Activated CD4-positive, alpha-beta T cell treated with anti-CD3 and anti-CD28 coated beads for 1 hour (primary cell): ENCODE measurements at places on chromosomes 2 and 18.

- DNase-seq, result no peak
Observed at GRCh38 chr2:222142027-222142426, 156.8 kb downstream of the PAX3 start.

DNA sequence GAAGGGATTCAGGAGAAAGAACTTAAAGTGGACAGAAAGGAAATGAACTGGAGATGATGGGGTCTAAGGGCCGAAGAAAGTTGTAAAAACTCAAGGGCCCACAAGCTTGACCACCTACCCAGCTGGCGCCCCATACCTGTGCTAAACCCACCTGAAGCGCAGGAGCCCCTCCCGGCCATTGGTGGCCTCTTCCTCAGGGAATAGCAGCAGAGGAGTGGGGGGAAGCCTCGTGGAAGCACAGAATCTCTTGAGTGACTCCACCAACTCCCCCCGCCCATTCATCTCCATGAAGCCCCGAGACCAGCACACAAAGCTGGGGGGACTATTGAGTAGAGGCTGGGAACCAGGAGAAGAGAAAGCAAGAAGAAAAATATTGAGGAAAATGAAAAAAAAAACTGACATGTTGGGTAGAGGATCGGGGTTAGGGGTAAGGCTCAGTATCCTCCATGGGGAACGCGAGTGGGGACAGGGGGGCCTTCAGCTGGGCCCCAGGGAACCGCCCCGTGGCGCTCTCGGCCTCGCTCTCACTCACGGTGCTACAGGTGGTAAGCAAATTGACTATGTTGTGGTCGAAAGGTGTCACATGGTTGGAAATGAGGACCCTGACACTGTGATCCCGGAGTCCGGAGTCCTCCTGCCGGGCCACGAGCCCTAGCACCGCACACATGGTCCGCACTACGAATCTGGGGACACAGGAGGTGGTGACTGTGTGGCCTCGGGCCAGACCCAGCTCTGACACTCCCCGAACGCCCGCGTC lies 728 bp downstream of the AUP1 start:
- no peak for DNase-seq

GRCh38 chr18:39299152-39299551 lies 1733.6 kb upstream of the CELF4 start:
- DNase-seq, result no peak

DNA sequence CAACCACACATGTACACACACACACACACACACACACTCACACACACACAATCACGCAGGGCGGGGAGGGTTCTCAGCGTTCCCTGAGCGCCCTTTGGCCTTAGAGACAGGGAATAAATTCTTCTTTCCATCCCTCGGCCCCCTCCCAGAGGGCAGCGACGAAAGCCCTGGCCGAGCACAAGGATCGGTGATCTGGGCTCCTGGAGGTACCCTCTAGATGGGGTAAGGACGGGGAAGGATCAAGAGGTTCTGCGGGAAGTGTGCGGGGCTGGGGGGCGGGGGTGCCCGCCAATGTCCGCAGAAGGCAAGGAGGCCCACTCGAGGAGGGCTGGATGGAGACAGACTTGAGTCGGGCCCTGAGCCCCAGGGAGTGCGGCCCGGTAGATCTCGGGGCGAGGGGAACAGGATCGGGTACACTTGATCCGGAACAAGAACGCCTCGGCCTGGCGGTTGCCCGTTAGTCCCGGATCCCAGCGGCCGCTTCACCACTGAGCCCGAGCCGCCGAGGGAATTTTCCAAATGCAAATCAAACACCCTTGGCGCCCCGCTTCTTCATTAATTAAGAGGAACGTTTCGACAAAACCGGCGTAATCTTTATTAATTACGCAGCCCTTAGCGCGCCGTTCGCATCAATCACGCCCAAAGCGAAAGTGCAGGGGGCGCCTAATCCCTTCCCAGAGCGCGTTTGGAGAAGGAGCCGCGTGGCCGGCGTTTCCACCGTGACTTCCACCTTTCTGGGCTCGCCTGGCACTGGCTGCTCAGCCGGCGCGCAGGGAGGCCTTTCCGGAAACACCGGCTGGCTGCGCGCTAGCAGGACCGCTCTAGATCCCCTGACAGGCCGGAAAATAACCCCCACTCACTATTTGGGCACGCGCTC lies 7.0 kb upstream of the PAX3 start:
- DNase-seq, result no peak

DNA sequence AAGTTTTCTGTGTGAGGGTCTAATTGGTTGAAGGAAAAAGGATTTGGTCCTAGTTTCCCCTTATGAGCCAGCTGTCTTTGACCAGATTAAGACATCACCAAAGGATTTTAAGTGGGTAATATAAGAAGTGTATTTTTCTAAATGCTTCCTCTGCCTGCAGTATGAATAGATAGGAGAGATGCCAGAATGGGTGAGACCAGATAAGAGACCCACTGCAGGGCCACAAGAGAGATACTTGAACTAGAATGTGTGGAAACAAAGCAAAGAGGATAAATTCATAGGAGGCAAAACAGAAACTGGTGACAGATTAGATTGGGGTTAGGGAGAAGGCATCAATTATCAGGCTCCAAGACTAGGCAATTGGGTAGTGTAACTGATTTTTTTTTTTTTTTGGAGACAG lies 1.1 kb upstream of the HDHD2 start:
- DNase-seq, result no peak

DNA sequence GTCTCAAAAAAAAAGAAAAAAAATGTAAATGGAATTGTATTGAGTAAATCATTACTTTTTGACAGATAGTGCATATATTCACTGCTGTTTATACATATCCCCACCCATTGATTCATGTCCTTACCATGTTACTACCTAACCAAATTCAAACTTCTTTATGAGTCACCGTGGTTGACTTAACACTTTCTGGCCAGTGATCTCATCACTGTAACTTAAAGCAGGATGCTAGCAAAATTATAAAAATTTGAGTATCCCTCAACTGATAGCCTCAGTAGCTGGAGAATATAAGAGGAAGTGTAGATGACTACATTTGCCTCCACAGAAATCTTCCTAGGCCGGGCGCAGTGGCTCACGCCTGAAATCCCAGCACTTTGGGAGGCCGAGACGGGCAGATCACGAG lies 13.4 kb downstream of the CNOT9 start:
- no peak for DNase-seq

GRCh38 chr18:64695851-64696553 lies 547.1 kb upstream of the LINC00305 start:
- DNase-seq, result no peak

- no peak for DNase-seq
Observed at GRCh38 chr2:212619954-212620353, 81.4 kb upstream of the ERBB4 start.

DNA sequence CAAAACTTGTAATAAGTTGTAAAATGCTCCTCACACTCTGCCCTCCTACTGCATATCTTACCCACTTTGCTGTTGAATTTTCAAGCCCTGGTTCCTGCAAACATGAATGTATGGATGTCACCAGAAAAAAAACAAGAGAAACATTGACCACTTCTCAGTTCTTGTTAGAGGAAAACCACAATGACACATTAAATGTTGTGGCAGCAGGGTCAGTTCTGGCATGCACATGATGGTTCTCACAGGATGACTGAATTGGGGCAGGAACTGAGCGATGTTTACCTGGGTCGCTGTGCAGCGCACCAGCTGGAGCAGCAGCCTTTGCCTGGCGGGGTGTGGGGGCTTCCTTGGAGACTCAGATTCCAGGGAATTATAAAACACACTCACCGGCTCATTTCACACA lies 14.0 kb upstream of the PRKCE start:
- DNase-seq, result no peak

DNA sequence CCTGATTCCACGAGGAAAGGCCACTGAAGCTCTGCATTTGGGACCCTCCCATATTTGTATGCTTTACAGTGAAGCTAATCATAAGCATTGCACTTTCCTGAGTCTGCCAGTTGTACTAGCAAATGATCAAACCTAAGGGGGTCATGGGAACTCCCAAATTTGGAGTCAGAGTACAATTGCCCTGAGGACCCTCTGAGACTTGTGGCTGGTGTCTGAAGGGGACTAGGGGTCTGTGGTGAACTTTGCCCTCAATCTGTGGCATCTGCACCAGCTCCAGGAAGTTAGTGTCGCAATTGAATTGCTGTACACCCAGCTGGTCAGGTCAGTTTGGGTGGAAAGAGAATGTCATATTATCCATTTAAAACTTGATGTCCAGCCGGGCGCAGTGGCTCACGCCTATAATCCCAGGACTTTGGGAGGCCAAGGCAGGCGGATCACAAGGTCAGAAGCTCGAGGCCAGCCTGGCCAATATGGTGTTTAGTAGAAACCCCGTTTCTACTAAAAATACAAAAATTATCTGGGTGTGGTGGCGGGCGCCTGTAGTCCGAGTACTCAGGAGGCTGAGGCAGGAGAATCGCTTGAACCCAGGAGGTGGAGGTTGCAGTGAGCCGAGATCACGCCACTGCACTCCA lies 18.1 kb downstream of the SOWAHC start:
- DNase-seq, result no peak

- no peak for DNase-seq
Observed at GRCh38 chr18:61528961-61529360, 195.7 kb downstream of the CDH20 start.
